Activated CD8-positive, alpha-beta memory T cell treated with anti-CD3 and anti-CD28 coated beads for 4 hours (primary cell): ENCODE measurements at places on chromosomes 16 and 17.

GRCh38 chr16:70702624-70703023 lies 16.8 kb upstream of the MTSS2 start:
- no peak for DNase-seq

DNA sequence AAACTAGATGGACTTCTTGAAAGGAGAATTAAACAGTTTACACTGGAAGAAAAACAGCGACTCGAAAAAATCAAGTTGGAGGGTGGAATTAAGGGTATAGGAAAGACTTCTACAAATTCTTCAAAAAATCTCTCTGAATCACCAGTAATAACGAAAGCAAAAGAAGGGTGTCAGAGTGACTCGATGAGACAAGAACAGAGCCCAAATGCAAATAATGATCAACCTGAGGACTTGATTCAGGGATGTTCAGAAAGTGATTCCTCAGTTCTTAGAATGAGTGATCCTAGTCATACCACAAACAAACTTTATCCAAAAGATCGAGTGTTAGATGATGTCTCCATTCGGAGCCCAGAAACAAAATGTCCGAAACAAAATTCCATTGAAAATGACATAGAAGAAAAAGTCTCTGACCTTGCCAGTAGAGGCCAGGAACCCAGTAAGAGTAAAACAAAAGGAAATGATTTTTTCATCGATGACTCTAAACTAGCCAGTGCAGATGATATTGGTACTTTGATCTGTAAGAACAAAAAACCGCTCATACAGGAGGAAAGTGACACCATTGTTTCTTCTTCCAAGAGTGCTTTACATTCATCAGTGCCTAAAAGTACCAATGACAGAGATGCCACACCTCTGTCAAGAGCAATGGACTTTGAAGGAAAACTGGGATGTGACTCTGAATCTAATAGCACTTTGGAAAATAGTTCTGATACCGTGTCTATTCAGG lies 85.0 kb downstream of the C17orf58 start:
- no peak for DNase-seq

DNA sequence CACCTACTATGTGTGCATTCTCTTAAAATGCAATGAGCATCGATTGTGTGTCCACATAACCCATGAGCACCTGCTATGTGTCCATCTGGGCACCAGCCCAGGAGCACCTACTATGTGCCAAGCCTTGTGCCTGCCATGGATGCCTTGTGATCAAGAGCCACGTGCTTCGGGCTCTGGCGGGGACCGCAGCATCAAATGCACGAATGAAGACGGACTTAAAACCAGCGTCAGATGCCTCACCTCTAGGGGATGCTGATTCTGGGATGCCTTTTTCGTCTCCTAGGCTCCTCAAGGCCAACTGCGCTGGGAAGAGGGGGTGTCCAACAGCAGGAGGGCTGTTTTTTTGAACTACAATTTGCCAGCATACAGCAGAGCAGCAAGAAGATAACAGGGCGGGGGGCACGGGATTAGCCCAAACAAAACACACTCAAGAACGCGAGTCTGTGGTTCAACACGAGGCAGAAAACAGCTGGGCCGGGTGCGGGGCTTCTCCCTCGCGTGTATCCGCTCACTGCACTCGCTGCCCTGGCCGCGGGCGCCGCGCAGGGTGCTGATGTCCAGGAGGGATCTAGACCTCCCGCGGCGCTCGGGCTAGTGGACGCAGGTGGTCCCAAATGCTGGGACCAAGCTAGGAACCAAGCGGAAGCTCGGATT lies 1.2 kb upstream of the GLIS2 start:
- DNase-seq: no peak

GRCh38 chr17:74943808-74944522 lies 8.3 kb downstream of the OTOP3 start:
- DNase-seq: no peak

DNA sequence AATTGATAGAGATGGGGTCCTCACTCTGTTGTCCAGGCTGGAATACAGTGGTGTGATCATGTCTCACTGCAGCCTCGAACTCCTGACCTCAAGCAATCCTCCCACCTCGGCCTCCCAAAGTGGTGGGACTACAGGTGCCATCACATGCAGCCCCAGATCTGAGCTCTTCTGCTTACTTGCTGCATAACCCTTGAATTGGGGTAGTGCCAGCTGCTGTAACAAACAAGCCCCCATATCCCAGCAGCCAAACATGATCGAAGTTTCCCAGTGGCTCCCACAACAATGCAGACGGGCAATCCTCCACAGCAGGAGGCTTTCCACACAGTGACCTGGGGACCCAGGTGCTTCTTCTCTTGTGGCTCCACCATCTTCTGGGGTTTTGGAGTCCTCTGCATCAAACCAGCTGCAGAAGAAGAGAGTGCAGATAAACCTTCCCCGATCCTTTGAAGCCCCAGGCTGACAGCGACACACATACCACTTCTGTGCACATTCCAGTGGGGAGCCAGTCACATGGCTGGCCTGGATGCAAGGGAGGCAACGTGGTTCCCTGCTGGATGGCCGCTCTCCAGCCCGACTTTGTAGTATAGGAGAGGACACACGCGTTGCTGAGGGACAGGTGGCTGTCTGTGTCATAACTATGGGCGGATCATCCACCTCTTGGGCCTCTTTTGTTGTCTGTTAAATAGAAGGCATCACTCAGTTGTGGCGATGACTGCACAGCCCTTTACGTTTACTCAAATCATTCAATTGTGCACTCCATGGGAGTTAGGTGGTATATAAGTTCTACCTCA lies 16.7 kb downstream of the SBK1 start:
- no peak for DNase-seq

DNA sequence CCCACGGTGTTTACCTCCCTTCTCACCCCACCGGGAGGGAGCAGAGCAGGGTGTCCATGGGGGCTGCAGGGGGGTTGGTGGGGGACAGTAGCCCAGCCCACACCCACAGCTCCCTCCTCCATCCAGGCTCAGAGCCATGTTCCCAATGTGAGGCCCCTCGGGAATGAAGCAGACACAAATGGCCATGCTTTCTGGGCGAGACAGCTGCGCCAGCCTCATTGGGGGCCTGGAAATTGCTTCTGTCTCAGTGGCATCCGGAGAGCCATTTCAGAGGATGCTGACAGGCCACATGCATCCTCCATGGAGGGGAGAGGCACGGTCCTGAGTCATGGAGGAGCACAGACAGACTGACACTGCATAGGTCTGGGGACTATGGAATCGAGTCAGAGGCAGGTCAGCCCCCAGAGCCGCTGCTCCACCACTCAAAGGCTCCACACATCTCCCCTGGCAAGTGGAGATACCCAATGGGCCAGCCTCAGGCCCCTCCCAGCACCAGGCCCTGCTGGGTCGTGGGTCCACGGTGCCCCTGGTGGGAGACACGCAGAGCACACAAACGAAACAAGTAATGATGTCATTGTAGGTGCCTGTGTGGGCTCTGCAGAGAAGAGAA lies 59.6 kb upstream of the ENPP7 start:
- no peak for DNase-seq

DNA sequence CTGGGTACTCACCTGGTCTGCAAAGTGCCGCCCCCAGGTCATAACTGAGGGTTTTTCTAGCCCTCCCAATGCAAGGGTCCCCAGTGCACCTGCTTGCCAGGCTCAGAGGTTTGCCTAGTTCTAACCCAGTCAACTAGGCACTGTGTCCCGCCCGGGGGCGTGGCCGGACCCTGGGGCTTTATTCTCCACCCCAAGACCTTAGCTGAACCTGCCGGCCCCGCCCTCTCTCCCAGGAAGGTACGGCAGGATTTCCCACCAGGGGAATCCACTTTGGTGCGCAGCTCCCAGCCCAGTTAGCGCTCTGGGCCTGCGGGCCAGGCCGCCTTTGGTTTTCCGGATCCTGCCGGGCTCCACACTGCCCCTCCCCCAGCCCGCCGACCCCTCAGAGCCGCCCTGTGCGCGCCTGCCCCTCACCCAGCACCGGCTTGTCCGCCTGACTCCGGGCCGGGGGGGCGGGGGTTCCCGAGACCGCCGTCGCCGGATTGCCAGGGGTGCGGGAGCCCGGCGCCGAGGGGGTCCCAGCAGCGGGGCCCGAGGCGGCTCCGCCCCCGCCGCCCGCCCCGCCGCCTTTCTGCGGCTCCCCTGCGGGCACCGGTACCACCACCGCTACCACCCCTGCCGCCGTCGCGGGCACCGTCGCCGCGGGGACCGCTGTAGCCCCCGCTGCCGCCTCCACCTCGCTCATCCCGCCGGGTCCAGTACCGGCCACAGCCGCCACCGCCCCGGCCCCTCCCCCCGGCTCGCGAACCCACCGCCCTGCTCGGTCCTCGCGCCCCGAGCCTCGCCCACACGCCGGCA lies 424 bp downstream of the YBX2 start:
- no peak for DNase-seq

GRCh38 chr17:27457731-27458523 lies 1.7 kb downstream of the KSR1 start:
- DNase-seq: no peak
